ENCODE measurements at places on chromosomes 7 and 10.

DNA sequence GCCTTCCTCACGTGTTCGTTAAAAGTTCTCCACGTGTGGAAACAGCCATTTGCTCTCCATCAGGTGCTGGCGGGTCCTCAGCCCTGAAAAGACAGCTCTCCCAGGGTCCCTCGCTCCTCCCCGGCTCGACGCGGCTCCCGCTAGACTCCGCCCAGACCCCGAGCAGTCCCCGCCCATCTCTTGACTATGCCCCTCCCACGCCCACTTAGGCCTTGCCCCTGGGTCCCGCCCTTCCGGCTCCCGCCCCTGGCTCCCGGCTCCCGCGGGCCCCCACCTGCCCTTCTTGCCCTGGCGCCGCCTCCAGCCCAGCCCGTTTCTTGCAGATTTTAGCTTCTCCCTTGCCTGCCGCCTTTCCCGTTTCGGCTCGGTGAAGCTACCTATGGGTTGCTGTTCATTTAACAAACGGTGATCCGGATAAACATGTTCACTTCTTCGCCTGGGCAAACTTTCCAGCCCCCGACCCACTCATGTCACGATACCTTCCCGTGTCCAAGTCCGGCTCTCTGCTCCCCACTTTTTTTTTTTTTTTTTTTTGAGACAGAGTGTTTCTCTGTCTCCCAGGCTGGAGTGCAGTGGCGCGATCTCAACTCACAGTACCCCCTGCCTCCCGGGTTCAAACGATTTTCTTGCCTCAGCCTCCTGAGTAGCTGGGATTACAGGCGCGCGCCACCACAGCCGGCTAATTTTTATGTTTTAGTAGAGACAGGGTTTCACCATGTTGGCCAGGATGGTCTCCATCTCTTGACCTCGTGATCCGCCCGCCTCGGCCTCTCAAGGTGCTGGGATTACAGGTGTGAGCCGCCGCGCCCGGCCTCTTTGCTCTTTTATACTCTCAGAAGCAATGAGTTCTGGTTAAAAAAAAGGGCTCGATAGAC lies 830 bp upstream of the ZNF438 start:
- peak; percentile 94 for DNase-seq

DNA sequence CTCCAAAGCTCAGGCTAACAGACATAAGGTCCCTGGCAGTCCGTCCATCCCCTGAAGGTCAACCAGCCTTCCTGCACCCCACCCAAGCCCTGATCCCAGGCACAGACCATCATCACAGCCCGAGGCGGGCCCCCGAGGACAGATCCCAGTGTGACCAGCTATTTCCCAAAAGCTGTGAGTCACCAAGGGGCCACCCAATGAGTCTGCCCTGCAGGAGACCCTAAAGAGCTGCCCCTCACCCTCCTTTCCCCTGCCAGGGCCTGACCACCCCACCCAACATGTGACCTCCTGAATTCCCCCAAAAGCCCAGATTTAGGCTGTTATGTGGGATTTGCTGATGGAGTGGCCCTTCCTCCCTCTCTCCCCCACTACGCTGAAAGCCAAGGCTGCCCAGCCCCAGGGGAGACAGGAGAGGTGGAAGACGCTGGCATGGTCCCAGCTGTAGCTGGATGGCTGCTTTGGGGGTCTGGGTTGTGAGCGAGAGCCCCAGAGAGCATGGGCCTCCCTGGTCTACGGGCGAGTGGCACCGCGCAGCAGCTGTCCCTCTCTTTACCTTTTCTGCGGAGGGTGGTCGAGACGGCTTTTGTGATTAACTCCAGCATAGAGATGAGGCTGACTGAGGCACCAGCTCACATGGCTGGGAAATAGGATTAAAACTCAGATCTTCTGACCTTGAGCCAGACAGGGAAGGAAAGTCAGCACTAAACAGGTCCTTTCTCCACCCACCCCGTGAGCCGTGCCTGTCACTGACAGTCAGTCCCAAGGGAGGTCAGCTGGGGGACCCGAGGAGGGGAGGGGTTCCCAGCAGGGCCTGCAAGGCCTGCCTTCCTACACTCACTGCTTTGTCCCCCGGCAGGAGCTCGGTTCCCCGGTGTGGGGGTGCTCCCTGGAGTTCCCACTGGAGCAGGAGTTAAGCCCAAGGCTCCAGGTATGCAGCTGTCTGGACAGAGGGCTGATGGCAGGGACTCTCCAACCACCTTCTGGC lies 16.7 kb downstream of the ELN start:
- DNase-seq, result no peak

DNA sequence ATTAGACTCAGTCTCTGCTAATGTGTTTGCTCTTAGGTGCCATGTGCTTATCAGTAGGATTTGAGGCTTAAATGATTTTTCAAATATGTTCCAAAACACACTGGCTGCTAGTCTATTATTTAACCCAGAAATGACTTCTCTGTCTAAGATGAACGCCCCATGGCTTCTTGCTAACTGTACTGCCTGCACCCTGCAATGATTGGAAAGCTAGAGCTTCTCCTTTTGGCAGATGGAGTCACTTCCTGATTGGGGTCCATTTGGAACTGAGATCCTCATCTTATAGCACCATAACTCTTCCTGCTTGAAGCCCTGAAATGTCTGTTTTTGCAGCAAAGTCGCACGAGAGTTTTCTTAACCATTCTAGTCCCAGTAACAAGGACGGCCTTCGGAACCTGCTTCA lies 186.5 kb upstream of the ADO start:
- DNase-seq, result no peak

DNA sequence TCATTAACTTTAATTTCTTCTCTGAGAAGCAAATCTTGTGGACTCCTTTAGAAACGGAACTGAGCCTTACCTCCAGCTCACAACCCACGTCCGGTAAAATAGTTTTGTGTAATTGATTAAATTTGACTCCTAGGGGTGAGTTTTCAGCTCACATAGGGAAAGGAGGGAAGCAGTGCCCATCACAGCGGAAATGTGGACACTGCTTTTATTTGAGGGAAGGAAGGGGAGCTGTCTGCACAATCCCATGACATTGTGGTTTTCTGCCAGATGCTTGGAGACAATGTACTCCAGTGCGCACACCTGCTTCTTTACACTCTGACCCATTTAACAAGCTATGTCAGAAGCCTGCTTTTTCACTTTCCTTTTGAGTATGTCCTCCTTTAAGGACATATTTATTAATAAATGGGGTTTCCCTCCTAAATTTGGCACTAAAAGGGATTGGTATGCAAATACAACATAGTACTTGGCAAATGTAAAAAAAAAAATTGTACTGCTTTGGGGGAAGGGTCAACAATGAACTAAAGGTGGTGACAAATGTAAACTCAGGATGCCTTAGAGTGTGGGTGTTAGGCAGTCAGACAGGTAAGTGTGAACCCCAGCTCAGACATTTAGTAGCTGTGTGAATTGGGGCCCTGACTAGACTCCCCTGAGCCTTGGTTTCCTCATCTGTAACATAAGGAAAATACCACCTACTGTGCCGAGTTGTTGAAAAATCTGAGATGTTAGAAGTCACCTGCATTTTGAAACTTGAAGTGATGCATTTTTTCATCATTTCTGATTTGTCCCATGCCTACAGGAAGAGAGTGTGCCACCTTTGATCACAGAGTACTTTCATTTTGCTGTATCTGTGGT lies 90.2 kb upstream of the KLF6 start:
- no peak for DNase-seq

DNA sequence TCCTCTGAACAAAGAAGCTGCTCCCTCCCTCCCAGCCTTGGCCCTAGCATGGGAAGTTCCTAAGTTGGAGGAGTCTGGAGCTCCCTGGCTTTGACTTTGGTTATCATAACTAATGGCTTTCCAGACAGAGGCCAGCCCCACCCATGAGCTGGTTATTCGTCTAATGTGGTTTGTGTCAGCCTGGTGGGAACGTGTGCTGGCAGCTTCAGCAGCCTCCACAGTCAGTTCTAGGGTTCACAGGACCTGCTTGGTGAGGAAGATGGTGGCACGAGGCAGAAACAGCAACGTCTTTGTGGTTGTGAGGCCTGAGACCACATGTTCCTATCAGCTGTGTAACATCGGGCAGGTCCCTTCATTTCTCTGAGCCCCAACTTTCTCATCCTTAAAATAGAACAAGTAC lies 103.1 kb downstream of the PAXIP1 start:
- no peak for DNase-seq

DNA sequence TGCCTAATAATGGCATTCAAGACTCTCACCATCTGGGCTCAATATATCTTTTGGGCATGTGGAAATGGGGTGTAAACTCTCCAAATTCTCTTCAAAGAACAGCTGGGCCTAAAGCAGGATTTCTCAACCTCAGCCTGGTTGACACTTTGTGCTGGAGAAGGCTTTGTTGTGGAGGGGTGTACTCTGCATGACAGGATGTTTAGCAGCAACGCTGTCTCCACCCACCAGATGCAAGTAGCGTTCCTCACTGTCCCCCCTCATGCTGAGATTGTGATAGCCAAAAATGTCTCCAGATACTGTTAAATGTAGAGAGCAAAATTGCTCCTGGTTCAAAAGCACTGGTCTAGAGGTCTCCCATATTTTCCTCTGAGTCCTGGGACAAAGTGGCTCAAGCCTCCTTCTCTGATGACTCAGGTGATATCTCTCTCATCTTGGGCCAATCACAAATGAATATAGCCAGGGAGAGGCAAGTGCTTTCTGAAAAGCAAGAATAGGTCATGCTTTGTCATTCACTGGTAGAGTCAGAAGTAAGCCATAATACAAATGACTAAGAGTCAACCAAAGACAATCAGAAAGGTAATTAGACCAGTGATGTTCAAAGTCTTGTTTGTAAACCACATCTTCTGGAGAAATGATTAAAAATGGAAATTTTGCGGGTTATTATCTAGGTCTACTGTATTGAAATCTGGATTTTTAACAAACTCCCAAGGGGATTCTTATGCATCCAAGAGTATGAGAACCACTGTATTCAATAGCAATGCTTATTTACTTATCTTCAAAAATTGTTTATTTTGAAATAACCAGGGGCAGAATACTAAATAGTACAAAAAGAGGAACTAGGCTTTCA lies 330.8 kb downstream of the PTEN start:
- DNase-seq, result no peak

DNA sequence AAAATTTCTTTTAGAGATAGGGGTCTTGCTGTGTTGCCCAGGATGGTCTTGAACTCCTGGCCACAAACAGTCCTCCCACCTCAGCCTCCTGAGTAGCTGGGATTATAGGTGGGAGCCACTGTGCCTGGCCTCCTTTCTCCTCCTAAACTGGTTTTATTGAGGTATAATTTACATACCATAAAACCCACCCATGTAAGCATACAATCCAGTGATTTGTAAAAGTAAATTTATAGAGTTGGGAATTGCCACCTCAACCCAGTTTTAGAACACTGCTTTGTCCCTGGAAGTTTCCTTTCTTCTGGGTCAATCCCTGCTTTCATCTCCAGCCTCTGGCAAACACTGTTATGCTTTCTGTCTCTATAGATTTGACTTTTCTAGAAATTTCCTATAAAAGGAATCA lies 49.0 kb downstream of the CNNM2 start:
- DNase-seq, result no peak

DNA sequence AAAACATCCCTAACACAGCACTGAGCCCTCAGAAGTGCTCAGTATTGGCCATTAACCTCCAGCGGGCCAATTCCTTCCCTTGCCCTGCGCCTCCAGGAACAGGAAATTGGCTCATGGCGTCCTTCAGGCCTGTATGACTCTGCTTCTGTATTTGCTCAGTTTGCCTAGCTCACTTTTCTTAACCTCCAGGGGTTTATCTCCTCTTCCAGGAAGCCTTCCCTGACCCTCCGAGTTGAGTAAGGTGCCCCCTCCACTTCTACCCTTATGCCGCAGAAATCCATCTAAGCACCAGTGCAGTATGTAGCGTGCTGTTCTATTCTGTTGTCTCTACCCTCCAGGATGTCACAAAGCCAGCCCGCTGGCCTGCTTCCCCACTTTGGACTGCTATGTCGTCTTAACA lies 1.1 kb upstream of the SFXN4 start:
- no peak for DNase-seq

- DNase-seq, result no peak
Observed at GRCh38 chr10:3622845-3623621, 162.0 kb downstream of the KLF6 start.

DNA sequence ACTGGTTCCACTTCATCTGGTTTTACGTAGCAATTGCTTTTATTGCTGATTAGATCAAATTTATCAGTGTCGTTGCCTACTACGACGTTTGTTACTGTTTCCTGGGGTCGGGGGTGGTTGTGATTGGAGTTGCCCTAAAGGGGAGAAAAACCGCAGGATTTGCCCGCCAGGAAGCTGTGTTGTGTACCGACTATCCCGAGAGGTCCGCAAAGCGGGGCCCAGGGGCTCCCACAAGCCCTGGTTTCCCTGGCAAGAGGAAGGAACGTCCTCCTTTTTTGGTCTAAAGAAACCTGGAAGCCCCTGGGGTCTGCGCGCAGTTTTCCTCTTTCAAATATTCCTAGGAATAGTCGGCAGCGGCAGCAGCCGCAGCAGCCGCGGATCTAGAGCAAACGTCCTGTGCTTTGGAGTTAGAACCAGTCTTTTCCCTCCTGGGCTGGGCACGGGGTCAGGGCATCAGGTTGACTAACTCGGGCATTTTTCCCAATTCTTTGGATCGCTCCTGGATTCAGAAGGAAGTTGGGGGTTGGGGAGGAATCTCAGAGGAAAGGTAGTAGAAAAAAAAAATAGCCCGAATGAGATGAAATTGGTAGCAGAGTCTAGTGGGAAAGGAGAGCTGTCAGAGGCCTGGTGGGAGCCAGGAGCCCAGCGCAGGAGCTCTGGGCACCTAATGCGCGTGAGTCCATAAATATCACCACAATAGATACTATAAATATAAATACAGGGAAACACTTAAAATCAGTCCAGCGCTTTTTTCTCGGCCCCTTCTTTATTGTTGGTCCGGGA lies 4.6 kb downstream of the VAX1 start:
- no peak for DNase-seq

DNA sequence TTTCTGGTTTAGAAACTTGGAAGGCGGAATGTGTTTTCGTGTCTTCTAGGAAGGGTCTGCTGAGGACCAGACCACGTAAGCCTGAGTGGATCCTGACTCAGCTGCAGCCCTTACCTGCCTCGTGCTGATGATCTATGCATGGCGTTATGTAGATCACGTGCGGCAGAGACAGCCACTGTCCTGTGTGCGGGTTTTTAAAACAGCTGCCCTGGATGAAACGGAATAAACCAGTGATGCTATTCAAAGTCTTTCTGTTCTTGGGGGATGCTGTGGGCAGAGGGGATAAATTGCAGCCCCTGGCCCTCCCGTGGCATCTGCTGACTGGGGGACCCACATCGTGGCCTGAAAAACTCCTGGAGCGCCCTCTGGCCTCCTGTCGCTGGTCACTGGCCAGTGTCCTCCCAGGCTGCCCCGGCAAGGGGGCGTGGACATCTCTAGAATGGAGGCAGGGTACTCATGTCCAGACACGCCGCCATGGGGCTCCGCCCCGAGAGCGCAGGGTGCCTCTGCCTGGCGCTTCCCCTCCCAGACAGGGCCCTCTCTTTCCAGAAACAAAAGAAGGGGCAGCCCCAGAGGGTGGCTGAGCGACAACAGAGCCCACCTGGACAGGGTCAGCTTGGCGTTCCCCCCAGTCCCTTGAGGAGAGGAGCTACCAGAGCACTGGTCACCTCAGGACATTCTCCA lies 13.2 kb downstream of the ALKBH4 start:
- no peak for DNase-seq
